ENCODE measurements at places on chromosomes 5 and 9.

- no peak for DNase-seq
These were observed 332.4 kb upstream of the CD180 start for GRCh38 chr5:67528953-67529352.

- peak; percentile 36 for DNase-seq
These were observed 334.4 kb downstream of the CWC27 start for GRCh38 chr5:65102976-65103711.

DNA sequence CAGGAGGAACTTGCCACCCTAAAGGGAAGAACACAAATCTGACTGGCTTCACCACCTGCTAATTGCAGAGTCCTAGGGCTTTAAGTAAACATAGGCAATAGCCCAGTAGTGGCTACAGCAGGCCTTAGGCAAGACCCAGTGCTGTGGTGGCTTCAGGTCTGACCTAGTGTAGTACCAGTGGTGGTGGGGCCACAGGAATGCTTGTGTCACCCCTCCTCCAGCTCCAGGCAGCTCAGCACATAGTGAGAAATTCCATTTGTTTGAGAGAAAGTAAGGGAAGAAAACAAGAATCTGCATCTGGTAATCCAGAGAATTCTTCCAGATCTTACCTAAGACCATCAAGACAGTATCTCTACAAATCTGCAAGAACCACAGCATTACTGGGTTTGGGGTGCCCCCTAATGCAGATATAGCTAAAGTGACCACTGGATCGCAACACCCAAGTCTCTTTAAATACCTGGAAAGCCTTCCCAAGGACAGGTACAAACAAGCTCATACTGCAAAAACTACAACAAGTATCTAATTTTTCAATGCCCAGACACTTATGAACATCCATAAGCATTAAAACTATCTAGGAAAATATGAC, 102.6 kb upstream of the TRPM3 start:
- peak; percentile 33 for DNase-seq

GRCh38 chr9:107935931-107936330, 446.4 kb upstream of the KLF4 start:
- no peak for DNase-seq

- no peak for DNase-seq
These were observed 1079.4 kb upstream of the COX7C start for GRCh38 chr5:85538362-85538761.

GRCh38 chr5:111993242-111993641, 236.2 kb upstream of the NREP start:
- DNase-seq: no peak

GRCh38 chr5:40022057-40022456, 597.3 kb upstream of the DAB2 start:
- DNase-seq: no peak

DNA sequence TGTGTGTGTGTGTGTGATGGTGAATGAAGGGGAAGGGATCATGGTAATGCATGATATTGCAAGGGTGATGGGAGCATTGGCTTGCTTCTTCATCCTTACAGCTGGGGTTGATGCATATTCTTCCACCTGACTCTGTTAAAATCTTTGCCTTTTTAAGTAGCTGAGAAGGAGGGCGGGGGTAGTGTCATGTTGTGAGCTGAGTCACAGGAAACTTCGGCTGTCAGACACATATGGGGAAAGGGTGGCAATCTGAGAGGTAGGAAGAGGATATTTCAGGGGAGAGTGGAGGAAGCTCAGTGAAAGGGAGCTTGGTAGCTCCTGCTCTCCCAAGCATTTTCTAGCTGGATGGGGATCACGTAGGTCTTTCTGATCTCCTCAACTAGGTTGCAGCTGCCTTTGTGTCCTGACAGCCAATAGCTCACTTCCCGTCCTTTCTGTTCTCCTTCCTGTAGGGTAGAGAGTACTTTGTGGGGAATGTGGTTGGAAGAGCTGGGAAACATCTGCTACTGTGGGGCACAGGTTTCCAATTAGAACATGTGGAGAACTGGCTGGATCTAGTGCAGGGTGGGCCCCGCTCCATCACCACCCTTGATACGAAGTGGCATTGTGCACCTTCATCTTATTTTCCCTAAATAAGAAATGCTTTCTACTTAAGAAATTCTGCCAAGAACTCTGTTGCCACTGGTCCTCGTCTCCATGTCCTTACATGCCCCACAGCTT, 18.1 kb upstream of the CLK4 start:
- peak; percentile 41 for DNase-seq

- no peak for DNase-seq
These were observed 60.1 kb downstream of the LMX1B start for GRCh38 chr9:126673689-126674364.

GRCh38 chr5:76849419-76850291, at the start of gene S100Z:
S100Z (plus strand) TSS chr5:76850014; CDS start chr5:76875360, 25,346 bp downstream.
- DNase-seq: no peak

- no peak for DNase-seq
These were observed 111.3 kb downstream of the PDZD2 start for GRCh38 chr5:31750215-31750614.

GRCh38 chr9:127263664-127264063, 910 bp upstream of the GARNL3 start:
- DNase-seq: no peak

DNA sequence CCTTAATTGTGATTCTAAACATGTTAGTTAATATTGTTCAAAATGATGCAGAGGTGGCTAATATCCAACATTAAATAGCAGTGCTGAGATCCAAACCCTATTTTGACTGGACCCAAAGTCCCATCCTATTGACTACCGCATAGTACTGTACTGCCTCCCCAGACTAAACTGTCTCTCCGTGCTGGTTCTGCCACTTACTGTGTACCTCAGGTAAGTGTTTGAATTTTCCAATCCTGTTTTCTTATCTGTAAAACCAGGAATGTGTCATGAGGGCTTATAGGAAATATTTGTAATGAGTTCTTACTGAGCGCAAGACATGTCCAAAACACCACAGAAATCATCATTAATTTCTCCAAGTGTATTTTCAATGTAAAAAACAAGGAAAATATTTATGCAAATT, 209.2 kb upstream of the CD180 start:
- no peak for DNase-seq

GRCh38 chr5:60495644-60496520, 204.1 kb downstream of the DEPDC1B start:
- DNase-seq: peak; percentile 21

DNA sequence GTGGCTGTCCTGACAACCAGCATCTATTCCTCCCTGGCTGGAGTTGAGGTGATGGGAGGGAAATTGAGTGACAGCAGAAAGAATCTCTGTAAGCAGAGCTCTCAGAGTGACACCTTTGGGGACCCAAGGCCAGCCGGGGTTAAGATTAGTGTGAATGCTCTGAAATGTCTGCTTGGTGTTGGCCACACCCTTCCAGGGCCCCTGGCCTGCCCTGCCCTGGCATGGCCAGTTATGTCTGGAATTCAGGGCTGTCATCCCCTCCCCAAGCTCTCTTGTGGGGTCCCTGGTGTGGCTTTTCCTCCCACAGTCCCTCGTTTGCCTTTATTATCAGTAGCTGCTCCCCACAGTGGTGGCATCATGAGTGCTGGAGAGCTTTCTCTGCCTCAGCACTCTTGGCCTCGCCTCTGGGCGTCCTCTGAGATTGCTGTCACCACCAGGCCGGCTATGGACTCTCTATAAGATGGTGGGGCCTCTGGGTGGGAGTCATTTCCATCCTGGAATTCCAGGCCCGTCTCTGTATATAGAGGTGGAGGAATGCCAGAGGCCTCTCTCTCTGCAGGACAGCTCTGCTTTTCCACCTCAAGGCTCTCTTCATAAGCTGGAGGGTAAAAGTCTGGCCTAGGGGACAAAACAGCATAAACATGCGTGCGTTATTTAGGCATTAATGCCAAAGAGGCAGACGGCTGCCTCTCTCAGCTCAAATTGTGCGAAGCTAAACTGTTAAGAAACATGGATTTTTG, 3.6 kb downstream of the TMEM252 start:
- no peak for DNase-seq

GRCh38 chr5:37071901-37072581, 177.1 kb downstream of the CPLANE1 start:
- peak; percentile 76 for DNase-seq

DNA sequence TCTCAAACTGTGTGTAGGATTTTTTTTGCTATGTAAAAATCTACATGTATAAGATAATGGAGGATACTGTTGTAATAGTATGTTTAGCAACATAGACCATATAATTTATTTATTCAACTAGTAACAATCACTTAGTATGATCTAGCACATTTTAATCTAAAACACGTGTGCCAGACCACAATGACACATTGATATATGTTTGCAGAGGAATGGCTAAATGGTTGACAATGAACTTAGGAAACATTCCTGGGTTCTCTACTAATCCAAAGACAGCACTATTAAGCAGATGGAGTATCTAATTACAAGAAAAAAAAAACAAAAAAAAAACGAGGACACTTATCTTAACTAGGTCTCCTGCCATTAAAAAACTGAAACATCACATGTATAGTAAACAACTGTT, 261.7 kb upstream of the PAPPA start:
- DNase-seq: peak; percentile 88

- peak; percentile 57 for DNase-seq
These were observed 193.5 kb downstream of the GAS1 start for GRCh38 chr9:86753836-86754235.

DNA sequence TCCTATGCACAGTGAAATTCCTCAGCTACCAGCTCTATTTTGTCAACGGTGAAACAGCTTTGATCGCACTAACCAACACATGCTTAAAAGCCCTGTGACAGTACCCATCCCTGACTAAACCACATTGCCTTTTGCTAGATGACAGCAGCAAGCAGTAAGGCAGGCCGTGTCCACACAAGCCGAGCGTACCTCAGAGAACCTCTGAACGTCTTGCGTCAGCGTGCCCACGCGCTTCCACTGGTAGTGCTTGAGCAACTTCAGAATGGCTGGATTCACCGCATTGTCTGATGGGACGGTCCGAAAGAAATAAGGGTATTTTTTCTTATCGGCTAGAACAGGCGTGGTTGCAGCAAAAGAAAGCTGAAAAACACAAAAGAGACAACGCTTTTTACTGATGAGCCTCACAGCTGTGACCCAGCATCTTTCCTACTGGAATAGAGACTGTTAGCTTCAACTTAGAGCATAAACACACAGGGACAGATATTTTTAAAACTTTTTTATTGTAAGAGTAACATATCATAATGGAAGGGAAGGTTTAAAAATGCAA, 167.0 kb downstream of the GABBR2 start:
- DNase-seq: no peak

DNA sequence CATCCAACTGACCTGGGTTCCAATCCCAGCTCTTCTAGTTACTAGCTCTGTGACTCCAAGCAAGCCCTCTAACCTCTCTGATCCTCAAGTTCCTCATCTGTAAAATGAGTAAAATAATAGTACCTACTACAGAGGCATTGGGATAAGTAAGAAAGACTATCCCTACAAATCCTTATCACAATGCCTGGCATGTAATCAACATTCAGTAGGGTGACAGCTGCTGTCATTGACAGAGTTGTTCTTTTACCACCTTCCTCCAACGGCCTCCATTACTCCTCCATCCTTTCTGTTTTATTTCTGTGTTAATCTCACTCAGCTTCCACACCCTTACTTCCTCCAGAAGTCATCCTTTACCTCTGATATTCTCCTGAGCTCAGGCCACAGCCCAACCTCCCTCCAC, 40.4 kb downstream of the FGF1 start:
- DNase-seq: no peak

DNA sequence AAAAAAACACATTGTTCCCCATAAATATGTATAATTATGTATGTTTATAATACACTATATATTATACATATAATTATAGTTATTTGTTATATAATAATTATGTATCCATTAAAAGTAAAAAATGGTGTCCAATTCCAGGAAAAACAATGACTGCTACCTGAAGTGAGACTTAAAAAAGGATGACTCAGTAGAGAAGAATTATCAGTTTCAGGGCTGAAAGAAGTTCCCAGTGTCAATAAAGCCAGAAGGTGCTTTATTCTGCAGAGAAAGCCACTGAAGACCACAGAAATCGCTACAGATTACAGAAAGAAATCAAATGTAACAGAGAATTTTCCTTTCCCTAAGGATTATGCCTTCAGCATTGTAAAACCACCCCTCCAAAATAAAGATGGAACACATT, 50.9 kb downstream of the ANKRD31 start:
- no peak for DNase-seq

- DNase-seq: no peak
These were observed 166.0 kb downstream of the EBF1 start for GRCh38 chr5:158933494-158934318.

GRCh38 chr5:135076801-135077200, 42.8 kb upstream of the PITX1 start:
- no peak for DNase-seq

- DNase-seq: peak; percentile 75
These were observed 246.5 kb downstream of the PCSK5 start for GRCh38 chr9:76136986-76137385.

- DNase-seq: no peak
These were observed 94.1 kb upstream of the ITGA2 start for GRCh38 chr5:52895075-52895474.

- peak; percentile 38 for DNase-seq
These were observed 158.9 kb downstream of the RMI1 start for GRCh38 chr9:84139296-84140070.

- DNase-seq: no peak
These were observed 720.7 kb upstream of the CTNND2 start for GRCh38 chr5:12624776-12625560.

- DNase-seq: no peak
These were observed 13.3 kb upstream of the RNF130 start for GRCh38 chr5:180084638-180085561.

DNA sequence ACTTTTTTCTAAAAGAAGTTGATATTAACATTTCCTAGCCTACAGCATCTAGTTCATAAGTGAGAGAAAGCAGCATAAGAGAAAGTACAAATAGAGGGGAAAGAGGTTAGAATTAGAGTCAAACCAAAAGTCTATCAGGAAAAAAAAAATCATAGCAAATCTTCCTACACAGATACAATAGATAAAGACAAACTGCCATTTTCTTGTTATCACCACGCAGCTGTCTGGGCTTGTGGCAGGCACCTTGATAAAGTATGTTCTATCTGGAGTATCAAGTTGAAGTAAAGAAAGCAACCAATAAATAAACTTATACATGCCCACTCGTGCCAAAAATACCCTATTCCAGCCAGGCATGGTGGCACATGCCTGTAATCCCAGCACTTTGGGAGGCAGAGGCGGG, 5.3 kb upstream of the NR4A3 start:
- no peak for DNase-seq

DNA sequence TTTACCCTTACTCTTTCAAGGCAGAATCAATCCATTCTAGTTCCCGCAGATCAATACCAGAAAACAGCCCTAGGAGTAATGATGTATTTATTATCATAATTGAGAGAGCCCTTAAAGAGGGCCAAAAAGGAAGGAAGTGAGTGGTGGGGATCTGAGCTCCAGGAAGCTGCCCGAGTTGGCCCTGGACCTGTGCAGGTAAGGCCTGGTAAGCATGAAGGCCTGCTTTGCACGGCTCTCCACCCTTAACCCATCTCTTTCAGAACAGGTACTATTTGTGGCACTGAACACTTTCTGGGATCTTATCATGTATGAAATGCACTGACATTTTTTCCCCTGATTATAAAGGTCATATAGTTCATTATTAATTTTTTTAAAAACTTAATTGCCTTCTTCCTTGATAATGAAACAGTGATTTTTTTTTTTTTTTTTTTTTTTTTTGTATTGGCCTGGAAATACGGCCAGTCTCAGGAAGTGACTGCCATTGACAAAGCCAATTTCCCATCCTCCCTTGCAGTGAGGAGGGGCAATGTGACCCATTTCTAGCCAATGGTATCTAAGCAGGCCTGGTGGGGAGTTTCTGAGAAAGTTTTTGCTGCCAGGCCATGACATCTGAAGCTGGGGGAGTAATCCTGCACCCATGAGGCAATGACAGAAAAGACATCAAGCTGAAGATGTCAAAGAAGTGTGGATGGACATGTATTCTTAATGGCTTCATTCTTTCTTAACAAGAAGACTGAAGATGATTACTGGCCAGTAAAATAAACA, 6.3 kb upstream of the MVB12B start:
- DNase-seq: no peak
